ENCODE measurements at places on chromosomes 5 and 9. TPM values are rescaled to one million over a fixed set of nuclear protein-coding genes. Genes with fewer than 3 reads are reported as not detected.

Gene TMEM252
- not detected for total RNA-seq

Gene BTNL8
- not detected for total RNA-seq

Gene PLPPR1
- not detected for total RNA-seq

Gene CSF2
- total RNA-seq = 8.4 TPM

Gene SMC2
- total RNA-seq = 80.7 TPM

Gene FRMD3
- total RNA-seq = 0.64 TPM

Gene SURF1
- 20.2 TPM for total RNA-seq

Gene BASP1
- 0.76 TPM for total RNA-seq

GRCh38 chr9:71758785-71759184, 9.5 kb downstream of the CEMIP2 start:
- DNase-seq = no peak

- no peak for DNase-seq
These were observed 44.8 kb downstream of the PLCXD3 start for GRCh38 chr5:41465493-41466171.

GRCh38 chr9:84597131-84597530, 72.4 kb upstream of the NTRK2 start:
- no peak for DNase-seq

- no peak for DNase-seq
These were observed 226.2 kb upstream of the SMC2 start for GRCh38 chr9:103867886-103868285.

DNA sequence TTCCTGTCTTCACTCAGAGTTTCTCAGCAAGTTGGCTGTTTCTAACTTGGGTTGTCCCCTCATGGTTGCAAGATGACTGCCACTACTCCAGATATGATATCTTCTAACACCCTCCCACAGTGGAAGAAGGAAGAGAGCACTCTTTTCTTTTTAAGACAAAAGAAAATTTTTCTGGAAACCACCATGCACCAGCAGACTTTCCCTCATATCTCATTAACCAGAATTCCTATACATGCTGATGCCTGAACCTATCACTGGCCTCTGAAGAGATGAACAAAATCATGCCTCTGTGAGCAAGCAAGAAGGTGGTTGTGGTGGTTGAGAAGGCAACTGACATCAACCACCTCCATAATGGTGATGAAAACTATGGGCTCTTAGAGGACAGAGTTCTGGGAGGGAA, 56.8 kb downstream of the FEM1C start:
- no peak for DNase-seq

- no peak for DNase-seq
These were observed 59.9 kb downstream of the CAVIN4 start for GRCh38 chr9:100637787-100638186.

DNA sequence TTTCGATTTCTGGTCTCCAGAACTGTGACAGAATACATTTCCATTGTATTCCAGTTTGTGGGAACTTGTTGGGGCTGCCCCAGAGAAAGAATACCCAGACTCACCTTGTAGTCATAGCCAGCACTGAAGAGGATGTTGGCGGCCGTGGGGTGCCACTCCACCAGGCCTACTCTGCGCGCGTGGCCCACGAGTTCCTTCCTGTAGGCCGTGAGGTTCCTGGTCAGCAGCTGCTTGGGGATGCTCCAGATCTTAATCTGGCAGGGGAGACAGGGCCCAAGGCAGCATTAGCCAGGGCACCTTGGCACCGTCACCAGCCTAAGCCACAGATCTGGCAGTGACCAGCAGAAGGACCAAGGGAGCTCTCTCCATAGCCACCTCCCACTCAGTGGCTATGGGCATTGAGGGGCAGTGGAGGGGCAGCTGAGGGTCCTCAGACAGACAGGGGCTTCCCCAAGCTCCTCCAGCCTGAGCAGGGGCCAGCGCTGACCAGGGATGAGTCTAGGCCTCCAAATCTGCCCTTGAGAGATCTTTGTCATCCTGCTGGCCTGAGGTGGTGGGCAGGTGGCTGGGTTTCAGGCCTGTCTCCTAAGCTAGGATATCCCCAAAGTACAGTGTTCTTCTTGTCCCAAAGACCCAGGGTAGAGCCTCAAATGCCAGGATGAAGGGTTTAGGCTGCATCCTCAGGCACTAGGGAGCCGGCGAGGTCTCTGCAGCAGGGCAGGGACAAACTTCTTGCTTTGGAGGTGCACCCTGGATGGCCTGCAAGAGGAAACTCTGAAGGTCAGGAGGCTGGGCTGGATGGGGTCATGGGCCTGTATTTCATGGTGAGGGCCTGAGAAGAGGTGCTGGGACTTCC, 15.9 kb upstream of the TRIM14 start:
- no peak for DNase-seq

- no peak for DNase-seq
These were observed 391.6 kb downstream of the DMRTA1 start for GRCh38 chr9:22838266-22838665.

- DNase-seq = no peak
These were observed 51.1 kb downstream of the C9orf50 start for GRCh38 chr9:129569502-129570449.

DNA sequence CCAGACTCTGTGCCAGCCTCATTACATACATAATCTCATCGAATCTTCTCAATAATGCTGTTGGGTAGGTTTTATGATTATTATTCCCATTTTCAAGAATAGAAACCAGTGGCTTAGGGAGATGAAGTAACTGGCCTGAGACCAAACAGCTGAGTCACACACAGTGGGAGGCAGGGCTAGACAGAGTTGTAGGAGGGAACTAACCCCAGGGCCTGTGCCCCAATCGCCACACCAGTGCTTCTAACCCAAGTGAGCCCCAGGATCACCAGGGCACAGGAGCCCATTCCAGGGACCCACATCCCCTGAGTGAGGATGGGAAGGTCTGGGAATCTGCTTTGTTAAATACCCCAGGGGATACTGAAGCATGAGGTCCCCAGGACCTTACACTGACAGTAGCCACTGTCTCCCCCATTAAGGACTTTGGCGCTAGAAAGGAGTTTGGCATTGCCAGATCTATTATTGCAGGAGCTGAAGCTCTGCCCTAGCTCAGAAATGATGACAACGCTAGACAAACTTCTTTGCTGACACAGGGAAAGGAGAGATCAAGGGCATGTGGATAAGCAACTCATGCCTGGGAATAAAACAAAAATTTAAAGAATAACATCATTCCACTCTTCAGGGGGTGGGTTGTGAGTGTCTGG, 63.8 kb upstream of the PPARGC1B start:
- no peak for DNase-seq

GRCh38 chr9:9973062-9973461, 639.7 kb downstream of the PTPRD start:
- DNase-seq = no peak

- no peak for DNase-seq
These were observed 11.5 kb upstream of the FAF2 start for GRCh38 chr5:176436656-176437055.

DNA sequence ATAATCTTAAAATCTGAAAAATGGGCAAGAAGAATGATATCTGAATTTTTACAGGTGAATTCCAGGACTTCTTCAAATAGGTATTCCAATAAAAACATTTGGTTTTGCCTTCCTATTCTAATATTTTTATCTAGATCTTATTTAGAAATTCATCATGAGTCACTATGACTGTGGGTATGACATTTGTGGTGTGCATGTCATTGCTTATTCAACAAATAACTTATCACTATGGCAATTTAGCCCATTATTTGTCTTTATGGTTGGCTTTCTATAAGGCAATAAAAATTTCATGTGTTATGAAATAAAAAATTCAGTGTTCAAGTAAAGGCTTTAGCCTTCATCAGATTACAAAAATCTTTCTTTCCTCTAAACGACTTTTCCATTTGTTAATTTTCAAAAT, 1139.6 kb upstream of the NUDT12 start:
- DNase-seq = no peak

DNA sequence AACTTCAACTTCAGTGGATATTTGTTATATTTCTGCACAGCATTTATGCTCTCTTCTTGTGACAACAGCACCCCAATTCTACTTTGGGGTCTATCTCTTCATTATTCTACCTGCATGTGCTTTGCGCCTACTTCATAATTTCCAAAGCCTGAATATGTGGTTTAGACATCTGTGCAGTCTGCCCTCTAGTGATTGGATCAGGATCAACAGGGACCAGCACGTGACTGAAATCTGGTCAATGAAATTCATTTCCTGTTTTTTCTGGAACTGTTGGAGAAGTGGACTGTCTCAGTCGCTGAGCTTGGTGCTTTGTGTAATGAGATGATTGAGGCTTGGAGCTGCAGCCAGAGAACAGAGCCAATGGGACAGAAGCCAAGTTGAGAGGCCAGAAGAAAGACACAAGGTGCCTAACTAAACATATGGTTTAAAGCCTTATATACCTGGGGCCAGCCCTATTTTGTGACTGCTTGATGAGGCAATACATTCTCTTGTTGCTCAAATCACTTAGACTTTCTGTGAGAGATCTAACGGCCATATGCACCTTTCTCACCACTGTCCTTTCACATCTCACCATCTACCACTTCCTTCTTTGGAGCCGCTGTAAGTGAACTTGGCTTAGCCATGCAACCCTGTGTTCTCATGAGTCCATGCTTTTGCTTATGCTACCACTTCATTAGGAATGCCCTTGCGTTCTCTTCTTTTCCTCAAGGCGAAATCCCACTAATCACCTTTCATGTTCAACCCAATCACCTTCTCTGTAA, 68.8 kb upstream of the PPP2R2B start:
- DNase-seq = peak; percentile 7

GRCh38 chr5:5116956-5117355, 23.2 kb upstream of the ADAMTS16 start:
- no peak for DNase-seq

GRCh38 chr5:170280011-170280493, 17.5 kb downstream of the LCP2 start:
- DNase-seq = no peak

- DNase-seq = no peak
These were observed 1074.7 kb downstream of the MAT2B start for GRCh38 chr5:164580155-164580554.

DNA sequence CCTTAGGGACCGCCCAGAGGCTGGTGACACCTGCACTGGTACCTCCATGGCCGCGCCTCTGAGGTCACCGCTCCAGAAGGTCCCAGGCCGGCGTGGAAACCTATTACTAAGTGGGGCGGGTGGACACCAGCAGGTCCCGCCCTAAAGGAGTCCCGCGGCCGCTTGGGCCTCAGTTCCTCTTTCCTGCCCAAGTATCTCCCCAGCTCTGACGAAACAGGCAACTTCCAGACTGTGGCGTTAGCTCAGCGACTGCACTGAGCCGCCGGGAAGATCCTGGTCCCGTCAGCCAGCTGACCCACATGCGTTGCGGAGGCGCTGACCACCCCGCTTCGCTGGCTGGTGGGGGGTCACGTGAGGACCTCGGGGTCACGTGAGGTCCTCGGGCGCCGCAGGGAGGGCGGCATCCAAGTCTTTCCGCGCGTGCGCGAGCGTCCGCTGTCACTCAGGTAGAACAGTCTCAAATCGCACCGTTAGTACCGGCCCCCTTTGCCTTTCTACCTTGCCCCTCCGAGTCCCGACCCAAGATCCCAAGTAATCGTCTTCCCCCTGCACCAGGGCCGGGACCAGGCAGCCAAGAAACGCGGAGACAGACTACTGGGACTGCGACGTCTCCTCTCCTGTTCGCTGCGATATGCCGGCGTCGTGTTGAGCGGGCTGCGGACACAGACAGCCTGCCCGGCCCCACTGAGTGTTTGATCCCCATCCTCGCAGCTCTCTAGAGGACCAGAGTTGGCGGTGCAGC, 53.7 kb upstream of the KDM4C start:
- DNase-seq = peak; percentile 80

DNA sequence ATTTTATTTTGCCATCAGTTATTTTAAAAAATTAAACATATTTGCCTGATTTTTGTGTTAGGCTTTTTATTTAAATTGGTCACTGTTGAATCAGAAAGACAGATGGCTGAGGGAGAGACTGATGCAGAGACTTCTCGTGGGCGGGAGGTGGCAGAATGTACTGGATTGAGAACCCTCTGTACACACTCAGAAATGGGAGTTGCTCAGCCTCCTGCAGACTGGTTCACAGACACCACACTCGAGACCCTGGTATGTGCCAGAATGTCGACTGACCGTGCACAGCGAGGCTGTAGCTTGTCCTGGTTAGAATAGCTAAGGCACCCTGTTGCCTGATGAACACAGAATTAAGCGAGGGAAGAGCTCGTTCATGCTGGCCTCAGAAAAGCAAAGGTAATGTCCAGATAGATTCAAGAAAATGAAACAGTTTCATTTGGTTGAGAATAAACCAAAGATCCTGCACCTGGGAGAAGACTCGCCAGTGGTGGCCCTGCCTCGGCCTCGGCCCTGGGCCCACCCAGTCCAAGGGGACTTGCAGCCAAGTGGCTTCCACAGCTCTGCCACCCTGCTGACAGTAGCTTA, 71.3 kb upstream of the OTULINL start:
- DNase-seq = no peak

All from activated naive CD4-positive, alpha-beta T cell treated with anti-CD3 and anti-CD28 coated beads, Interleukin-2, amount 50 U/mL, for 72 hours (primary cell).